Natural killer cell treated with Interleukin-12 subunit alpha and Interleukin-12 subunit beta and Interleukin-15 and Interleukin-18, amount 100 ng/mL, for 72 hours (primary cell): ENCODE measurements at places on chromosomes 1 and 21. TPM values are rescaled to one million over a fixed set of nuclear protein-coding genes. Genes with fewer than 3 reads are reported as not detected.
A peak's percentile ranks its signal among the peaks of the same experiment; 100 is the strongest.

DNA sequence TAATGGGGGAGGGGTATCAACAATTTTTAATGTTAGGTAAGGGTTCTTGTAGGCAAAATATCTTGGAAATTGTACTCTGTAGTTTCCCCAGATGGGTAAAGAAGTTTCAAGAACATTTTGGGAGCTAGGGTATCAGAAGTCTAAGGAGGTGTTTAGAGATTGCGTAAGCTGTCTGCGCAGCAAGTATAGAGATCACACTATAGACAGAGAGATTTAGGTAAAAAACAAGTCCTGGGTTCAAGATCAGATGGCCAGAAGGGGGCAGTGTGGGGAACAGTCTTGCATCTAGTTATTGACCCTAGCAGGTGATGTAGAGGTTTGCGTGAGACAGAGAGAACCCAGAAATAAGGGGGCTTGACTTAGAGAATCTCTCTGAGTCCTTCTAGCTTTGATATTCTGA lies 80.8 kb downstream of the S1PR1 start:
- H3K4me3 ChIP-seq, result no peak overlapping the region
- DNase-seq, result no peak
- H3K27me3 ChIP-seq, result no peaks in the 10 kb centered on the region

The STUM gene
- not detected for total RNA-seq

DNA sequence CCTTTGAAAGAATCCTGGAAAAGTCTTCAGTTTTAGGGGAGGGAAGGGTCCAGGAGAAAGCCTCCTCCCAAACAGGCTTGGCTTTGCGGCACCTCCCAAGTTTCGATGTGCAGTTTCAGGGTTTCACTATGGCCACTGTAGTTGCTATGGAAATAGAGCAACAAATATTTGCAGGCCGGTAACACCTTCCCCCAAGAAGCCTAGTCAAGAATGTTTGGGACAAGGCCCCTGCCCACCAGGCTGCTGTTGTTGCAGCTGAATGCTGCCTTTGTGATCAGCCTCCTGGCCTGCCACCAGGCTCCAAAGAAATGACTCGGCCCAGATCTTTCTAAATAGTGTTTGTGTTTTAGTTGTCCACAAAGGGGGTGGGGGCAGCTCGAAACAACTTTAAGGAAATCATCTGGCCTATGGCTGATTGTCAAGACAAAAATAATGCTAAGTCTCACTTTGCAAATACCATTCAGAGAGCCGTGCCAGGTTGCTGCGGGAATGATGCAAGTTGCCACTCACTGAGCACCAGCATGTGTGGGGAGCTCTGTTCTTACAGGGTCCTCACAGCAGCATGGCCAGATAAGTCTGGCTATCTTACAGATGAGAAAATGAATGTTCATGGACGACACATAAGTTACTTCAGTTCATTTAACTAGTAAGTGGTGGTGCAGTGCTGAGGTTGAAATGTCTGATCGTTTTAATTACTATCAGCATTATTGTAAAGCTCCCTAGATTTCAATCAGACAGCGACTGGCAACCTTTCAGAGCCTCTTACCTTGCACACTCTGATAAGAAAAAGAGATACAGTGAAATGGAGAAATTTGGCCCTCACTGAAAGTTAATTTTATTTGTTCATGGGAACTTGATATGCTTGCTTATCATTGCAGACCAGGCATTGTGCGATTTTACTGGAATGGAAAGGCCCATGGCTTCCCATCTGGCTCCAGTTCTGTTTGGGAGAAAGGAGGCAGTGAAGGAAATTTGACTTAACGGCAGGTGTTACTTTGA lies 91.2 kb upstream of the JUN start:
- no peak for DNase-seq
- H3K27ac ChIP-seq, result no peak overlapping the region
- H3K4me3 ChIP-seq, result no peak overlapping the region
- peaks cover 16% of the 10 kb centered on the region for H3K4me1 ChIP-seq
- H3K36me3 ChIP-seq, result peaks cover under 1% of the 10 kb centered on the region

- H3K27me3 ChIP-seq, result no peaks in the 10 kb centered on the region
- no peaks in the 10 kb centered on the region for H3K36me3 ChIP-seq
- H3K27ac ChIP-seq, result no peak overlapping the region
- no peak overlapping the region for H3K4me3 ChIP-seq
- DNase-seq, result no peak
- no peaks in the 10 kb centered on the region for H3K4me1 ChIP-seq
Observed at GRCh38 chr1:42735477-42736105, 4.4 kb downstream of the CLDN19 start.

DNA sequence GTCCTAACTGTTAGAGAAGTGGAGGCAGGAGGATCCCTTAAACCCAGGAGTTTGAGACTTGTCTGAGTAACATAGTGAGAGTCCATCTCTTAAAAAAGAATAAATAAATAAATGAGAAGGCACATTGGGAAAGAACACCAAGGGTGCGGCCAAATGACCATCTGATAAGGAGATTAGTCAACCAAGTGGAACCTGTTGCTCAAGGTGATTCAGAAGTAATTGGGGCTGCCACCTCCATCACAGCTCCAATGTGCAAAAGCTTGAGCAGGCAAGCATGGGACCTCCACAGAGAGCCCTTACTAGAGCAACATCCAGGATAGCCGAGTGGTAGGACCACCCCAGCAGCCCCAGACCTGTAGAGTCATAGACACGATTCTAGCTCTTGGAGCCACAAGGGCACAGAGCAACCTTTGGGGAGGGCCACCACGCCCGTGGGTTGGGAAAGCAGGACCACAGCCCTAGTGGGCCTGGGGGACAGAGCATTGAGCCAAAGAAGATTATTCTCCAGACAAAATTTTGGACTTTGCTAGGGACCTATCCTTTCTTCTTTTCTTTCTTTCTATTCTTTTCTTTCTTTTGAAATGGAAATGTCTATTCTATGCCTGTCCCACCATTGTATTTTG lies 40.9 kb downstream of the KCNK1 start:
- H3K4me3 ChIP-seq, result no peak overlapping the region
- H3K36me3 ChIP-seq, result no peaks in the 10 kb centered on the region
- DNase-seq, result no peak
- H3K4me1 ChIP-seq, result no peaks in the 10 kb centered on the region
- no peaks in the 10 kb centered on the region for H3K27me3 ChIP-seq

DNA sequence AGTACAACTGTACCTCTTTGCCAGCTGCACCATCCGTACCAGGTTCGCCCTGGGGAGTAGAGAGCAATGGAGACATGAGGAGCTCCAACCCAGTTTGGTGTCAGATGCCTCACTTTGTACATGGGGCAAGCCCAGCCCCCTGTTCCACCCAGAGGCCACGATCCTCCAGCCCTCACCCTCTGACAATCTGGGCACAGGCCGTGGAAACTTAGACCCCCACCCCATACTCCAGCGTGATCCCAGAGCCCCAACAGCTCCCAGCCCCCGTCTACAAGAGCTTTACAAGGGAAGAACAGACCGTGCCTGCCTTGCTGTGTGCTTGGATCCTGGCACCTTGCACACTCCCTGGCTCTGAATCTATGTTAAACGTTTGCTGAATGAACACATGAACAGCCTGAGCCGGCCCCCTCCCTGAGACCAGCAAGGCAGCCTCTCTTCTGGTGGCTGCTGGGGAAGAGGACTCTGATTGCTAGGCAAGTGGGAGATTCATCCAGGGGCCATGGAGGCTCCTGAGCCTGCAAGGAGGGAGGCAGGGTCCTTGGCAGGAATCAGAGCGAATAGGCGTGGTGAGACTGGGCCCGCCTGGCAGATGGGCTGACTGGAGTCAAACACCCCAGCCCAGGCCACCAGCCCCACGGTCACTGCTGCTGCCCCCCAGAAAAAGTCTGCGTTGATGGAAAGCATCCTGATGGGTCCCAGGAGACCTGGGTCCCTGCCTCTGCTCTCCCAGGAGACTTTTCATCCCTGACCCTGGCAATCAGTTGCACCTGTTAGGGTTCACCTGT lies 12.5 kb upstream of the PEF1 start:
- no peak for DNase-seq
- no peaks in the 10 kb centered on the region for H3K27me3 ChIP-seq
- no peak overlapping the region for H3K4me3 ChIP-seq
- no peak overlapping the region for H3K27ac ChIP-seq
- H3K36me3 ChIP-seq, result no peaks in the 10 kb centered on the region
- H3K4me1 ChIP-seq, result no peaks in the 10 kb centered on the region

DNA sequence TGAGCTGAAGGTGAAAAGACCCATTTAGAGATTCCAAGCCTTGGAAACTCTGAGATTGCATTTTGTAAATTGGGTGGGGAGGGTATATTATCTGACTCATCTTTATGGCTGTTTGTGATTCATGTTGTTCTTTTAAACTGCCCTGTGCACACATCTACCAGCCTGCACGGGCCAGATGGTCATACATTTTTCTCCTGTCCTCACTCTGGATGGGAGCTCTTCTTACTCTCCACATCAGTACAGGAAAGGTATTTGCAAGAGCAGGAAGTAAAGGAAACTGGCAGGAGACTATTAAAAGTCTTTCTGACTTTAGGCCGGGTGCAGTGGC lies 14.3 kb upstream of the NMNAT2 start:
- H3K36me3 ChIP-seq, result no peaks in the 10 kb centered on the region
- no peak for DNase-seq
- no peak overlapping the region for H3K27ac ChIP-seq
- no peaks in the 10 kb centered on the region for H3K4me1 ChIP-seq
- peaks cover 22% of the 10 kb centered on the region for H3K27me3 ChIP-seq
- no peak overlapping the region for H3K4me3 ChIP-seq

DNA sequence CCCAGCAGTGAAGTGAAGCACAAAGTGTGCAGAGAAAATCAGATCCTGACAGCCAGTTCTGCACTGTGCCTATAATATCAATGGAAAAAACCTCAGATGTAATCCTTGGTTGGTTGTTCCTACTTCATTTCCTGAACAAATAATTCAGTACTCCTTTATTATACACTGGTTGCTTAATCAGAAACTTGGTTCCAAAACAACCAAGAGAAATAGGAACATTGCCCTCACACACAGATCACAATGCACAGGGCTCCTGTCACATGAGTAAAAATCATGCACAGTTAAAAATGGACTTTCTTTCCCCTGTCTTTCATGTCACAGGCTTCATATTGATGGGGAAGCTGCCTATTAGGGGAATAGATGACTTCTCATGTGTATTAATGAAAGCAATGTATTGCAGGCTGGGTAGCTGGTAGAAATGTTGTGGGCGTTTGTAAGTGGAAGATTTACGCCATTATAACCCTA lies 9.7 kb downstream of the DNASE2B start:
- H3K4me1 ChIP-seq, result no peaks in the 10 kb centered on the region
- no peaks in the 10 kb centered on the region for H3K27me3 ChIP-seq
- no peak overlapping the region for H3K27ac ChIP-seq
- DNase-seq, result no peak

- H3K27me3 ChIP-seq, result no peaks in the 10 kb centered on the region
- DNase-seq, result no peak
- peaks cover 28% of the 10 kb centered on the region for H3K4me1 ChIP-seq
- H3K36me3 ChIP-seq, result no peaks in the 10 kb centered on the region
Observed at GRCh38 chr1:172654535-172654934, 4.4 kb upstream of the FASLG start.

- peaks cover 11% of the 10 kb centered on the region for H3K4me1 ChIP-seq
- no peaks in the 10 kb centered on the region for H3K27me3 ChIP-seq
Observed at GRCh38 chr1:110370827-110371226, 20.0 kb downstream of the SLC16A4 start.

GRCh38 chr1:212605441-212606394 lies 2.8 kb upstream of the ATF3 start:
- no peak overlapping the region for H3K27ac ChIP-seq
- peaks cover 3% of the 10 kb centered on the region for H3K36me3 ChIP-seq
- peaks cover 27% of the 10 kb centered on the region for H3K4me1 ChIP-seq

DNA sequence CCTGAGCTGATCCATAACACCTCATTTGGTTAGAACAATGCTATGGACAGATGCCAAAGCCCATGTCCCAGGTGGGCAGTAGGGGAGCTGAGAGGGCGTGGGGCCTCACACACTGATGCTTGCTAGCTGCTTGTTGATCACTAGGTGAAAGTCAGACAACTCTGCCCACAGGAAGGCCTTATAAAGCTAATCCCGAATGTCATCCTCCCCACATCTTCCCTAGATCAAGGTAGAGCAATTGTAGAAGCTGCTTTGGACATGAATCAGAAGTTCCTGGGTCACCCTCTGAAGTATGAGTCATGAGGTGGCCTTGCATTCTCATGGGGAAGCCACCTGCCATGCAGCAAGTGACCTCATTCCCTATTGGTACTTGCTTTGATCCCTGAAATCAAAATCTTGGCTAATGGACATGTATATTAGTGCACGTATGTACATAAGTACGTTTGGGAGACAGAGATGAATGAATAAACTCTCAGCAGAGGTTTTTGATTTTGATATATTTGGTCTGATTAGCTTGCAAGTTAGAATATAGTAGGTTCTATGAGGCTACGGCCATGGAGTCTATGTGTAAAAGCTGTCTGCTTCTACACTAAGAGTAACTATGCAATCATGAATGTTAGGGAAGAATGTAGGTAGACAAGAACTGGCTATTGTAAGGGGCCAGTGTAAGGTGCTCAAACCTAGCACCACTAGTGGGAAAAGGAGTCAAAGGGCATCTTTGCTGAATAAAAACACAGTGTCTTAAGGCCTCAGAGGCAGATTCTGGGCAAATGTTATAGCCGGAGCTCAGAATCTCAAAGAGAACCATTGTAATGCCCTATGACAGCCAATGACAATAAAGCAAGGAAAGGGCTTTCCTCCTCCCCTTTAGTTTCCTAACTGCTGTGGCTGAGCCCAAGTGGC lies 52.6 kb downstream of the ABCA4 start:
- H3K27ac ChIP-seq, result no peak overlapping the region
- H3K27me3 ChIP-seq, result no peaks in the 10 kb centered on the region
- DNase-seq, result no peak
- H3K4me1 ChIP-seq, result peaks cover 8% of the 10 kb centered on the region
- no peak overlapping the region for H3K4me3 ChIP-seq
- no peaks in the 10 kb centered on the region for H3K36me3 ChIP-seq

DNA sequence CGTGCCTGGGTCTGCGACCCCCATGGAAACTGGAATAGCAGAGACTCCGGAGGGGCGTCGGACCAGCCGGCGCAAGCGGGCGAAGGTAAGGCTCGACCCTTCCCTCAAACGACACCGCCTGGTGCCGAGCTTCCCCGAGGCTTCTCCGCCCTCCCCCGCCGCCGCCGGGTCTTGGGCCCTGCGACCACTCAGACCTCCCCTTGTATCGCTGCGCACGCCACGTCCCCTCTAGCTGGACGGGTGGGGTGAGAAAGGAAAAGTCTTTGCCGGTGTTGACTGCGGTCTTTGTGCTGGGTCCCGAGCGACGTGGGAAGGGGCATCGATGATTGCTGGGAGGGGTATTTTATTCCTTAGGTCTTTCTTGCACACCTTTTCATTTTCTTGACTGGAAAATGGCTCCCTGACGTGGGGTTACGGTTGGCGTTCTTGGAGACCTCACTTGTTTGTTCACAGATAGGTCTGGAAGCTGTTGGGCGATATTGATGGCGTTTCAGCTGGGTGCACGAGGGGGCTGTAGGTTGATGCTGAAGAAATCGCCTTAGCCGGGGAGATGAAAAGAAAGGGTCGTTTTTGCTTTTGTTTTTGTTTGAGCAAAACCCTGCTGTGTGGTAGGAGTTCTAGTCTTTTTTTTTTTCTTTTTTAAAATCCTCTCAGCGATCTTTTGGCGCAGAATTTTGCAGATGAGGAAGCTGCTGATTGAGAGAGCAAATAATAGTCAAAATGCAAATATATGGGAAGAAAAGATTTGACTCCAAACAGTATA lies 776 bp downstream of the KDM1A start:
- H3K4me1 ChIP-seq, result peaks cover 52% of the 10 kb centered on the region
- DNase-seq, result no peak
- peak overlapping the region; percentile 85 for H3K27ac ChIP-seq
- peaks cover 2% of the 10 kb centered on the region for H3K27me3 ChIP-seq
- H3K36me3 ChIP-seq, result peaks cover 6% of the 10 kb centered on the region

- no peak overlapping the region for H3K4me3 ChIP-seq
- no peaks in the 10 kb centered on the region for H3K36me3 ChIP-seq
- H3K4me1 ChIP-seq, result no peaks in the 10 kb centered on the region
- no peak overlapping the region for H3K27ac ChIP-seq
- DNase-seq, result no peak
Observed at GRCh38 chr1:33740040-33740744, 123.7 kb upstream of the HMGB4 start.
